ENCODE measurements at places on chromosomes 6 and 20. TPM values are rescaled to one million over a fixed set of nuclear protein-coding genes. Genes with fewer than 3 reads are reported as not detected.

GRCh38 chr20:20224806-20225205 lies 143.1 kb upstream of the INSM1 start:
- DNase-seq, result no peak

The C4B gene
- total RNA-seq, result 45.4 TPM

The LZTS3 gene
- 4.2 TPM for total RNA-seq

- no peak for DNase-seq
Observed at GRCh38 chr20:46330072-46330763, 21.9 kb upstream of the CDH22 start.

DNA sequence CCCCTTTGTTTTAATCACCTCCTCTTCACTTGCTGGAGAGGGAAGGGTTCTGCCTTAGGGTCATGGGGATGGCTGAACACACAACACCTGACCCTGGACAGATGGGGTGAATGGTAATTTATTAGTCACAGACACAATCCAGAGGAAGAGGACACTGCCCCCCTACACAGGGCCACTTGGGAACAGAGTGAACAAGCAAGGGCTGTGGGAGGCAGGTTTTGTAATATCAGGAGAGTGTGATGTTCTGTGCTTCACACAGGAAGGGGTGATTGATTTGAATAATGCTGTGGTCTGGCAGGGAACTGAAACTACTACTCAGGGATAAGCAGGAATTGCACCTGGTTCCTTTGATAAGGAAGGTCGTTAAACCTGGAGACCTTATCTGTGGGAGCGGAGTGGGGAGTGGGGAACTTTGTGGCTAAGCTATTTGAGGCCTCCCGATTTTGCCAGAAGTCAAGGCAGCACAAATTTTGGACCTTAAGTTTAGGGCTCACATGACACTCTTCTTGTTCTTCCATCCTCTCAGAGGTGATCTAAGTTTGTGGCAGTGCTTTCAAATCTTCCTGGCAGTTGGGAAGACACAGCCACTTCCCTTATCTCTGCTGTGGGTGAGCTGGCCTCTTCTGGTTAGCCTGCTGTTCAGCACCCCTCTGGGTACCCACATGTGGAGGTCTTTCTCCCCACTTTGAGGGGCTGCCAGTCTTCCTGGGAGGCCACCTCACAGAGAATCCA lies 77.8 kb downstream of the CD164 start:
- DNase-seq, result no peak

DNA sequence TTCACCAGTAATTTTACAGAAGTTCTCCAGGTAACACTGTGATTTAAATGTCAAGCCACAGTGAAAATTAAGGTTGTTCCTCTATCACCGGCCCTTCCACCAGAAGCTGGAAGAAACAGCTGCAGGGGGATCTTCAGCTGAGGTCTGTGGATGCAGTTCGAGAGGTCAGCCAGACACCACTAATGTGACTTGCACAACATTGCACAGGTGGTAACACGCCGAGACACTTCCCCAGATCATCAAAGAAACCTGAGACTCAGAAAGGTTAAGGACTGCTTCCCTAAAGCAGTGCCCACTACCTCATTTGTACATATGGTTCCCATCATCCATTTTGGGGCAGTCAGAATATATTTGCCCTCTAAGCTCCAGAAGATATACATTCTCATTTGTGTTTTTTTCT lies 8.1 kb upstream of the SERPINB9 start:
- no peak for DNase-seq

DNA sequence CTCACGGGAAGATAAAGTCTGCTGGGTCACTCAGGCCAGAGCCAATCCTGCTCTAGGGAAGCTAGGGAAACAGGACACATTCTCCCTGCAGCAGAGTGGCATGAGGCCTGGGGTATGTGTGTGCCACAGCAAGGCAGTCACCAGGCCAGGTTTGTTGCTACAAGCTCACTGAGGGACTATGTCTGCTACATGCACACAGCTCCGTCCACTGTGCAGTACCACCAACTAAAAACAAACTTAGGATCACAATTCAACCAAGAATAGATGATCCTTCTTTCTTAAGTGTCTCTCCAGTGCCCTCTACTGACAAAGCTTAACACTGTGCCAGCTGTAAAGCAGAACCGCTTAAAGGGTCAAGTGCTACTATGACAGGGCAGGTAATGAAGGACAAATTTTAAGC lies 192.5 kb downstream of the PTPRK start:
- DNase-seq, result no peak

- no peak for DNase-seq
Observed at GRCh38 chr6:80618953-80619352, 512.5 kb downstream of the BCKDHB start.

The SFTA2 gene
- total RNA-seq, result not detected

GRCh38 chr6:129359811-129360681 lies 349.9 kb downstream of the ARHGAP18 start:
- no peak for DNase-seq

GRCh38 chr6:148557796-148558321 lies 189.0 kb upstream of the UST start:
- no peak for DNase-seq

The HDGFL1 gene
- not detected for total RNA-seq

DNA sequence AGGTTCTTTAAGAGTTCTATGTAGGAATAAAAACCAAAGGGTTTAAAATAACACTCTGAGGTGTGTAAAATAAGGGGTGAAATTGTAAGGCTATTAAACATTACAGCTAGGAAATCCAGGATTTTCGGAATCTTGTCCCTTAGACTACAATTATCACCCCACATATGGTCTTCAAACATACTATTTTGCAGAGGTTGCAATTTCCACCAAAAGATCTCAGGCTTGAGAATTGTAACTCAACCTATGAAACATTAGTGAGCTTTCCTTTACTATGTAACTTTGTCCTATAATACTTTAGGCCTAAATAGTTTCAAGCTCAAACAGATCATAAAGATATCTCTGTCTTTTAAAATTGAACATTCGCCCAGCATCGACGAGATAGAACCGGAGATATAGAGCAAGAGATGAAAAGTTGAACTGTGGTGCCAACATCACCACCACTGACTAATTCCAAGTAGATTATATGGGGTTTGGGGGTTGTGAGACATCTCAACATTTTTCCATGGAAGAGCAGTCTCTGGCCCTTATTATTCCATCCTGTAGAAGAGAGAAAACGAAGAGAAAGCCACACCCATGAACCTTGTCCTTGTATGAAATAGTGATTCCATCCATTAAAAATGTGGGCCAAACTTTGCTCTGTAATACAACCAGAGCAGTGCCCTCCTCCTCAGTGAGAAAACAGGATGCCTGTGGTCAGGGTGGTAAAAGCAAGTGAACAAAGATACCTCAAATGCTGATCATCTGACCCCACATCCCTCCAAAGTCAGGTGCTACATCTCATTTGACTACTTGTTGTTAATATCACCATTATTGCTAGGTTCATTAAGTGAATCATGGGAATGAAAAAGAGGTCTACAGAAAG lies 284.5 kb upstream of the GJE1 start:
- DNase-seq, result no peak

The LY6G6D gene
- total RNA-seq, result not detected

The SIRPG gene
- total RNA-seq, result not detected

The NMBR gene
- not detected for total RNA-seq

DNA sequence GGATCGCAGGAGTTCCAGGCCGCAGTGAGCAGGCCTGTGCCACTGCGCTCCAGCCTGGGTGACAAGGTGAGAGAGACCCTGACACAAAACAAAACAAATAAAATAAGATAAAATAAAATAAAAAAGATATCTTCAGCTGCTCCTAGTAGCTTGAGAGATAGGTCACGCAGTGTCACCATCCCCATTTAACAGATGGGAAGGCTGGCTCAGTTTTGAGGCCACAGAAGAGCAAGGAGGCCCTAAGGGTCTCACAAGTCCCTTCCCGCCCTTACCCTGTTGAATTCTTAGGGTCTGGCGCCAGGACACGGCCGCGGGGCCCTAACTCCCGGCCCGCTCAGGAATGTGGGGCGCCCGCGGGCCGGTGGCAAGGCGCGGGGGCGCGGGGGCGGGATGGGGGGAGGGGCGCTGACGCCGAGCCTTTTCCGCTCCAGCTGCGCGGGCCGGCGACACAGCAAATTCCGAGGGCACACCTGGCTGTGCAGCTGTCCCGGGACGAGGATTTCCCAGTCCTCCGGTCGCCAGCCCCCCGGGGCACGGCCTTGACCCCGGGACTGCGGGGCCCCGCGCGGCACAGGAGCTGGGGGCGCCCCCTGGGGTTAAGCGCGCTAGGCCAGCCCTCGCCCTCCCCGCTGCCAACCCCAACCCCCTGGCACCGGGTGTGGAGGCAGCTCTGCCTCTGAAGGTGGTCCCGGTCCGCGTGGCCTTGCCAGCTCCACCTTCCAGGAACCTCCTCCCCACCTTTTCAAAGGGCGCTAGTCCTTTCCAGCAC lies 10.3 kb upstream of the R3HDML start:
- no peak for DNase-seq

GRCh38 chr6:15301179-15302006 lies 55.5 kb downstream of the JARID2 start:
- DNase-seq, result no peak

DNA sequence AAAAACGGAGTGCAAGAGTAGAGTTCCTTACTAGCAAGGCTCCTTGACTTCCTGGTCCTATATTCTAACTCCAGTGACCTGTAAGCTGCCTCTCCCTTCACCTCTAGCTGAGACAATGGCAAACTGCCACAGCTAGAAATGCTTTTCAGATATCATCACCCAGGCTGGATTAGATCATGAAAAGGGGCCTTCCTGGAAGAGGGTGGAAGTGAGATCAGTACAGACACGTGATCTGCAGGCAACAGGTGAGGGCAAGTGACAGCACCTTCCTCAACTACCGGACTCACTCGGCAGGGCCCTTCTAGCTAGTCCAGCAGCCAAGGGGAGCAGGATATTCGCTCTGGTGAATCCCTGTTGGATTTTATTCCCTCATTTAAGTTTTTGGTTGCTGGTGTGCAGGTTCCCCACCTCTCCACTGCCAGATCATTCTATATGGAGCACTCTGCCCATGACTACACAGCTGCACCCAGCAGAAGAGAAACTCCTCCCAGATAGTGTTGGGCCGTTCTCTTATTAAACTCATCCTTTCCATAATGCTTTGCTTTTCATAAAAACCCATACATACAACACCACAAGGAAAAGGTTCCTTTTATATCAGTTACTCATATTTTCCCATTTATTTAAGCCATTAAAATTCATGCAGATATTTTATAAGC lies 26.4 kb upstream of the FAM83C start:
- DNase-seq, result no peak

- DNase-seq, result no peak
Observed at GRCh38 chr20:33803921-33804337, 7.2 kb upstream of the CHMP4B start.

DNA sequence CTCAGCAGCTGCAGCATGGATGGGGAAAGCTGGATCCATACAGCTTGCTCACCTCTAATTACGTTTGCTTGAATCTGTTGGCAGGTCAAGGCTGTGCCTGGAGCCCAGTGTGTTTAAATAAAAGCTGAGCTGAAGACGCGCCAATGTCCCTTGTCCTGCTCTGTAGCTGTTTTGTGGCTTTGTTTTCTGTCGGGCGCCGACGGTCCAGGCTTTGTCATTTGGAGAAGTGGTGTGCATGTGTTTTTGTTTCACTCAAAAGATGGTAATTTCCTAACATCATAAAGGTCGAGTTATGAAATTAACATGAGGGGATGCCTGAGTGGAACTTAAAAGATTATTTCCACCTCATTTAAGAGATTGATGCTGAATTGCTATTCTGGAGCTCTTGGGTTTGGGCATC lies 107.6 kb downstream of the SLC24A3 start:
- DNase-seq, result no peak

- no peak for DNase-seq
Observed at GRCh38 chr20:2295286-2295685, 515 bp upstream of the TGM3 start.

DNA sequence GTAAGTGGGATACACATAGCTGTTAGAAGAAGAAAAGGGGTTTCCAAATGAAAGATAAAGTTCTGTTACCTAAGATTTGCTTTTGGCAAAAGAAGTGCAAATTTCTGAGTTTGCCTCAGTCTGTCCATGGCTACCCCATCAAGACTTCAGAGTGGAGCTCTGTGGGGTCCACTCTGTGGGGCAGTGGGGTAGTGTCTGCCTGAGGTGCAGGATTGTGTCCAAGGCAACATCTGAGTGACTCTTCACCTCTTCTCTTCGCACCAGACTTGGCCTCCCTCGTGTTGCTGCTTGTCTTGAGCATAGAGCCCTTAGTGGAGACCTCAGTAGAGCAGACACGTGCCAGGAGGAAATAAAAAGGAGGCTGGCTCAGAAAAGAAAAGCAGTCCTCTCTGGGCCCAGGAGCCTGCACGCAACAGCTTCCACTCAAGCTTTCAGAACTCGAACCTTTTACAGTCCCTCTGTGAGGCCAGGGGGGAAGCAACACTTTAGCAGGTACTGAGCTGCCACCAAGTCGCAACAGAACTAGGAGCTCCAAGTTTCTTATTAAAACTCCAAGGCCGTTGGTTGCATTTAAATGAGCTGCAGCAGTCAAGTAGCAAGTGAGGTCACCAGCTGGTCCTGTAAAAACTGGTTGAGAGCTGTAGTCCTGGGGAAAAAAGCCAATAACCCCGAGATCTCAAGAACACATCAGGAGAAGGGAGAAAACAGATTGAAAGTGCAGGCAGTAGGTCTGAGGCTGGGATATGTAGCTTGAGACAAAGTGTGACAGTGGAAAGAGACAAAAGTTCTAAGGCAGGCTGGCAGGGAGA lies 413.5 kb downstream of the CDC5L start:
- DNase-seq, result no peak

DNA sequence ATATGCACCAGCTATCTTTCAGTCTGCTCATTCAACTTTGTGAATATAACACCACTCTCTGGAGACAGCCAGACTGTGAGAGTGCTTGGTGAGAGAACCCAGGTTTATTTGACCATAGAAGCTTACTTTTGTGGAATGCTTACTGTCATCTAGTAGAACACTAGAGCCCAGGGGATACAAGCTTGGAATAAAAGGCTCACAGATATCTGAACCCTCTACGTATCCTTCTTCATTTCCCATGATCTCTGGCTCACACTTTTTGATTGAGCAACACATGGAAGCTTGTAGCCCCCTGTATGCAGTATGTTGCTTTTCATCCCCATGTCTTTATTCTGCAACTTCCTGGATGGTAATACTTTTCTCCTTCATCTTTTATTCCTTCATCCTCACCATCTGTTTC lies 835.3 kb upstream of the CITED2 start:
- DNase-seq, result no peak

The MYCT1 gene
- total RNA-seq, result 13.2 TPM

DNA sequence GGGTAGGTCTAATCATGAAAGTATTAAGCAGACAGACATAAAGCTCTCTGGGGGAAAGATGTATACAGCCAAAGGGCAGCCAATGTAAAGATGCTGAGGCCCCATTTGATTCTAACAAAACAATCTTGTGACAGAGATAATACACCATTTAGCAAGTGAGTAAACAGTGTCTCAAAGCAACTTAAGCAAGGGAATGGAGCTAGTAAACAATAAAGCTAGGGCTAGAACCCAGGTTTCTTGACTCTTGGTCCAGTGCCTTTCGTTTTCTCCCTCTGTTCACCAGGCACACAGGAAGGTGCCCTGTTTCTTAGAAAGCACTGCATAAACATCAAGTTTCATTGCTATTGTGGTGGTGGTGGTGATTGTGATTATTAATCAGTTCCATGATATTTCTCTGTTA lies 5.1 kb downstream of the ELOVL2 start:
- DNase-seq, result no peak

Data from posterior vena cava (tissue), 2 donors.